ENCODE measurements at places on chromosomes 2 and 18. TPM values are rescaled to one million over a fixed set of nuclear protein-coding genes. Genes with fewer than 3 reads are reported as not detected.

DNA sequence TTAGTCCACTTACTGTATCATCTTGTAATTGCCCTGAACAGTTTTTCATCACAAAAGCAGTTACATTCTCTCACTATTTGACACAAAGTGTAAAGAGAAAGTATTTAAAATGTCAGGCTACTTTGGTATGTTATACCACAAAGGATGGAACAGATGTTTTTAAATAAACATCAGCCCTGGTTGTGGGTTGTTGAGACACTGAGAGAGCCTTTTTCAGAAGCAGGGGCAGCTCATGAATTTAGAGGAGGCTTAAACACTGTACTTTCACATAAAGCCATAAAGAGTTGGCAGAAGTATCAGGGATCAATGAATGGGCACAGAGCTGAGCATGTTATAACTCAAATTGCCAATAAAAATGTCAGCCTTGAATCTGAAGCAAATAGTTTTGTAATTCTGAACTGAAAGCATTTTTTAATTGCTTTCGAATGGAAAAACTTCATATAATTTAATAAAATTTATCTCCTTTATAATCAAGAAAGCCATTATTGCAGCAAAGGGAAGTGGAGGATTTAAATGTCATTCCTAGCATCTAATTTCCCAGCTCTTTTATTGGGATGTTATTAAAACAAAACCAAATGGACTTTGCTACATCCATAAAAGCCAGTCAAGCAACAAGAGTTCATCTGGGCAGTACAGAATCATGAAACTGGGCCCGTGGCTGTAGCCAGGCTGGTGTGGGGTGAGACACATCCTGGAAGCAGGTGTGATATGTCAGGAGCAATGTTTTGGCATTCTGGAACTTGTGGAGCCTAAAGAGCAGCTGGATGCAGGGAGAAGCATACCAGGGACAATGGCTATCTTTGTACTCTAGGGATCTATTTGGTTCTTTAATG lies 95.1 kb upstream of the NT5C1B start:
- H3K27ac ChIP-seq, result no peak overlapping the region
- DNase-seq, result no peak
- H3K36me3 ChIP-seq, result no peaks in the 10 kb centered on the region
- H3K27me3 ChIP-seq, result no peaks in the 10 kb centered on the region
- no peak overlapping the region for H3K4me3 ChIP-seq
- no peaks in the 10 kb centered on the region for H3K4me1 ChIP-seq

DNA sequence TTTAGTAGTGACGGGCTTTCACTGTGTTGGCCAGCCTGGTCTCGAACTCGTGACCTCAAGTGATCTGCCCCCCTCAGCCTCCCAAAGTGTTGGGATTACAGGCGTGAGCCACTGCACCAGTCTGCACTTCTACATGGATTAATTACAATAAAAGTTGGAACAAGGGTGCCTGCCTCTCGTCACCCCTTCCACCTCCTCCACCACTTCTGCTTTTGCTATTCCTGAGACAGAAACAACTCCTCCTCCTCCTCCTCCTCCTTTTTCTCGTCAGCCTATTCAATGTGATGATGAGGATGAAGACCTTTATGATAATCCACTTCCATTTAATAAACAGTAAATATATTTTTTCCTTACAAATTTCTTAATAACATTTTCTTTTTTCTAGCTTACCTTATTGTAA lies 35.2 kb downstream of the SRBD1 start:
- no peak overlapping the region for H3K27ac ChIP-seq
- no peaks in the 10 kb centered on the region for H3K27me3 ChIP-seq
- no peak overlapping the region for H3K4me3 ChIP-seq
- DNase-seq, result no peak

GRCh38 chr2:65016789-65017188 lies 27.6 kb downstream of the SLC1A4 start:
- no peaks in the 10 kb centered on the region for H3K27me3 ChIP-seq
- peaks cover 72% of the 10 kb centered on the region for H3K36me3 ChIP-seq
- peaks cover 5% of the 10 kb centered on the region for H3K4me1 ChIP-seq
- H3K4me3 ChIP-seq, result no peak overlapping the region
- H3K27ac ChIP-seq, result no peak overlapping the region
- no peak for DNase-seq

- peaks cover 32% of the 10 kb centered on the region for H3K27me3 ChIP-seq
- no peaks in the 10 kb centered on the region for H3K4me1 ChIP-seq
- no peaks in the 10 kb centered on the region for H3K36me3 ChIP-seq
- H3K27ac ChIP-seq, result no peak overlapping the region
- DNase-seq, result peak; percentile 14
- H3K4me3 ChIP-seq, result no peak overlapping the region
Measured at GRCh38 chr2:20231598-20232026, 6.7 kb upstream of the SDC1 start.

Gene SOWAHC
- total RNA-seq, result 1.1 TPM

- H3K36me3 ChIP-seq, result no peaks in the 10 kb centered on the region
- peaks cover 33% of the 10 kb centered on the region for H3K27me3 ChIP-seq
- no peak for DNase-seq
- H3K27ac ChIP-seq, result no peak overlapping the region
- H3K4me3 ChIP-seq, result no peak overlapping the region
Measured at GRCh38 chr18:36299015-36299414, 1.5 kb downstream of the FHOD3 start.

Gene ALKAL2
- not detected for total RNA-seq

GRCh38 chr2:207238831-207239701 lies 73.3 kb upstream of the KLF7 start:
- peaks cover 2% of the 10 kb centered on the region for H3K36me3 ChIP-seq
- DNase-seq, result peak; percentile 28
- peaks cover 15% of the 10 kb centered on the region for H3K4me1 ChIP-seq
- no peak overlapping the region for H3K27ac ChIP-seq

Gene PDE11A
- total RNA-seq, result not detected

- peaks cover 21% of the 10 kb centered on the region for H3K4me1 ChIP-seq
- peak overlapping the region; percentile 66 for H3K27ac ChIP-seq
- H3K4me3 ChIP-seq, result peak overlapping the region; percentile 22
- H3K36me3 ChIP-seq, result no peaks in the 10 kb centered on the region
- DNase-seq, result peak; percentile 27
Measured at GRCh38 chr18:830315-830901, 18.4 kb upstream of the YES1 start.

GRCh38 chr18:10776493-10776892 lies 250.7 kb downstream of the NAPG start:
- peaks cover 26% of the 10 kb centered on the region for H3K27me3 ChIP-seq
- H3K4me1 ChIP-seq, result peaks cover 2% of the 10 kb centered on the region
- H3K4me3 ChIP-seq, result no peak overlapping the region
- H3K36me3 ChIP-seq, result no peaks in the 10 kb centered on the region
- no peak for DNase-seq
- no peak overlapping the region for H3K27ac ChIP-seq

DNA sequence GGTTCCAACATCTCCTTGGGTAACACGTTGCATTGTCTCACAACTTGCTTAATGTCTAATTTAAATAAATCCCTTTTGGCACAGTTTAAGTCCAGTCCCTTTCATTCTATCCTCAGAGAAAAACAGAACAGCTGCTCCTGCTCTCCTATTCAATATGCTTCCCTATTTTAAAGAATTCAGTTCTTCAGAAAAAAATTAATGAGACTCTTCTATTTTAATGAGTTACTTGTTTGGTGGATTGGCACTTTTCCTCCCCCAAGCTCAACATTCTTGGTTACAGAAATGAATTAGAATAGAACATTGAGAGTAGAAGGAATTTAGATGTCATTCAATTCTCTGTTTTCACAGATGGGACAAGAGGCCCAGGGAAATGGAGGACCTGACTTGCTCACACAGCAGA lies 116.9 kb upstream of the ATP8B1 start:
- peaks cover 14% of the 10 kb centered on the region for H3K4me1 ChIP-seq
- peaks cover 7% of the 10 kb centered on the region for H3K27me3 ChIP-seq
- no peak for DNase-seq
- no peak overlapping the region for H3K27ac ChIP-seq
- H3K36me3 ChIP-seq, result no peaks in the 10 kb centered on the region
- no peak overlapping the region for H3K4me3 ChIP-seq

Gene KCNG2
- not detected for total RNA-seq

Gene SERPINB13
- not detected for total RNA-seq

Gene NEU2
- total RNA-seq, result not detected

- no peak overlapping the region for H3K4me3 ChIP-seq
- no peaks in the 10 kb centered on the region for H3K36me3 ChIP-seq
- no peaks in the 10 kb centered on the region for H3K4me1 ChIP-seq
- no peak for DNase-seq
Measured at GRCh38 chr2:212428681-212429478, 109.7 kb downstream of the ERBB4 start.

DNA sequence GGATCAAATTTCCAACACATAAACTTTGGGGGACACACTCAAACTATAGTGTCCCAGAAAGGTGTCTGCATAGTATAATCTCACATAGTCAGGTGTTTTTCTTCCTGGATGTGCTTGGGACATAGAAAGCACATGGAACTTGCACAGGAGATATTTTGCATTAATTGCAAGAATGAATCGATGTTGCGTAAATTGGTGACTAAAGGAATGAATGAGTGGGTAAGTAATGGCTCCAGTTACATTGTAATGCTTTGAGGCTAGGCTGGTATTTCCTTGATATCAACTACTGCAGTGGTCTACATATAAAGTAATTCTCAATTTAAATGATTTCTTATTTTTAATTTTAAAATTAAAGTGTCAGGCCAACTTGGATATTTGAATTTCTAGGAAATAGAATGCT lies 53.4 kb downstream of the SH3RF3 start:
- H3K4me3 ChIP-seq, result no peak overlapping the region
- no peaks in the 10 kb centered on the region for H3K36me3 ChIP-seq
- H3K27ac ChIP-seq, result no peak overlapping the region
- no peaks in the 10 kb centered on the region for H3K4me1 ChIP-seq

Gene ALK
- total RNA-seq, result not detected

DNA sequence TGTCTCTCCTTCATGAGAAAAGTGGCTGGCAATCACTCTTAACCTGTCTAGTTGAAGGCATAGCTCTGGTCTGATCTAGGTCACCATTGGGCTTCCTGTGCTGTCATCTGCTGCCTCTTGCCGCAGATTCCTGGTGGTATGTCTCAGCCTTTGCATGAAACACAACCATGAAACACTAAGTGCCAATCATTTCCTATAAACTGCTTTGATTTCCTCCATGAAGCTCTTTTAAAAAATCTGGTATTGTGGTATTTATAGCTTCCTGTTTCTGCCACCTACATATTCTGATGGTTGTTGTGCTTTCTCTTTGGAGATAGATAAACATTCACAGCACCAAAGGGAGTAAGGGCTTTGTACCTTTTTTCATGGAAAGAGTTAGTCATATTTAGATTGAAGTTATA lies 120.0 kb upstream of the EPC2 start:
- H3K27me3 ChIP-seq, result no peaks in the 10 kb centered on the region
- no peak overlapping the region for H3K4me3 ChIP-seq
- H3K27ac ChIP-seq, result peak overlapping the region; percentile 29
- peaks cover 59% of the 10 kb centered on the region for H3K4me1 ChIP-seq
- peak; percentile 65 for DNase-seq
- no peaks in the 10 kb centered on the region for H3K36me3 ChIP-seq

DNA sequence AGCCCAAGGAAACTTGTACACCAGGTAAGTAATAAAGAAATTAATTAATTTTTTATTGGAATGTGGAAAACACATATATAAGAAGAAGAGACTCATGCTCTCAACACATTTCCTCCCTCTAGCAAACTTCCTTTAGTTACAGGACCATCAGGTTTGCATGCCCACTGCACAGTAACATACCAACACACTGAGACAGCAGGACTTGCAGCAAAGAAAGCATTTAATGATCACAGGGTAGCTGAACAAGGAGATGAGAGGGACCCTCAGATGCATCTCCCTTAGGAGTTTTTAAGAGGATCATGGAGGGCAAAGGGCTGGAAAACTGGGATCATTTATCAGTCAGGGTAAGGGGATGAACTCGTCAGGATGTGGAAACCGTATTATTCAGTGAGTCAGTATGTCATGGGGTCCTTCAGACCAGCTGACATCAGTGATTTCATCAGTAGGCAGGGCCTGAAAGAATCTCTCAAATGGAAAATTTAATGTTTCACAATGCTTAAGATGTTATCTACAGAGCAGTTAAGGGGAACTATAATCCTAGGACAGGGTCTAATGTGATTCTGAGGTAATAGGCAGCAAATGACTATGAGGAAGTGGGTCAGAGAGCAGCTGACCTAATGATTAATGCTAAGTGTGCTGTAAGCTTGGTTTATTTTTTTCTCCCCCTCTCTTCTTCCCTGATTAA lies 193.8 kb upstream of the RND3 start:
- no peaks in the 10 kb centered on the region for H3K27me3 ChIP-seq
- no peaks in the 10 kb centered on the region for H3K36me3 ChIP-seq
- no peaks in the 10 kb centered on the region for H3K4me1 ChIP-seq
- no peak overlapping the region for H3K27ac ChIP-seq

GRCh38 chr2:118134650-118135049 lies 46.4 kb downstream of the INSIG2 start:
- no peak for DNase-seq
- peaks cover 2% of the 10 kb centered on the region for H3K27me3 ChIP-seq
- no peaks in the 10 kb centered on the region for H3K36me3 ChIP-seq
- peaks cover 11% of the 10 kb centered on the region for H3K4me1 ChIP-seq

DNA sequence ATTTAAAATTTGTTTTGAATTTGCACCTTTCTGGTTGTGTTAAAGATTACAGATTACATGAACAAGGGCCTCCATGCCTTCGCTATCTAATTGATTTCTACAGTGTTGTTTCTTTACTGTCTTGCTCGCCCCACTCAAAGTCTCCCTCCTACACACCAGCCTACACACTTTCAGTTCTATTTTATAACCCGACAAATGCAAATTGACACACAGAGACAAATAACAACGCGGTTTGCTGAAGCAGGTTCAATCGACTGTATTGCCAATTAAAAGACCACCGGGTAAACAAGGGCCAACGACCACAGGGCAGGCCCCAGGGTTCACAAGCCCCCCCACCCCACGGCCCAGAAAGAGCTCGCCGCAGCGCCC lies 869 bp downstream of the STARD7 start:
- H3K4me3 ChIP-seq, result peak overlapping the region; percentile 87
- no peaks in the 10 kb centered on the region for H3K27me3 ChIP-seq
- peaks cover 58% of the 10 kb centered on the region for H3K4me1 ChIP-seq
- H3K27ac ChIP-seq, result peak overlapping the region; percentile 83
- no peak for DNase-seq

- H3K4me3 ChIP-seq, result no peak overlapping the region
- no peaks in the 10 kb centered on the region for H3K27me3 ChIP-seq
- no peak overlapping the region for H3K27ac ChIP-seq
- DNase-seq, result no peak
Measured at GRCh38 chr2:63035169-63035568, 15.5 kb upstream of the OTX1 start.

Gene CDH2
- not detected for total RNA-seq

- no peak for DNase-seq
- H3K4me3 ChIP-seq, result no peak overlapping the region
- H3K27me3 ChIP-seq, result no peaks in the 10 kb centered on the region
- H3K4me1 ChIP-seq, result no peaks in the 10 kb centered on the region
- no peak overlapping the region for H3K27ac ChIP-seq
Measured at GRCh38 chr2:2243666-2244065, 87.4 kb downstream of the MYT1L start.

- H3K4me1 ChIP-seq, result no peaks in the 10 kb centered on the region
- H3K27me3 ChIP-seq, result peaks cover 47% of the 10 kb centered on the region
- no peak for DNase-seq
- H3K4me3 ChIP-seq, result no peak overlapping the region
- no peaks in the 10 kb centered on the region for H3K36me3 ChIP-seq
Measured at GRCh38 chr2:60541056-60541651, 12.3 kb downstream of the BCL11A start.

Measured in activated CD4-positive, alpha-beta memory T cell treated with anti-CD3 and anti-CD28 coated beads, Interleukin-2, amount 10 ng/mL, durations not matched to agents 7 days and 5 days (primary cell).